ENCODE measurements at places on chromosomes 12 and 14.
A peak's percentile ranks its signal among the peaks of the same experiment; 100 is the strongest.

DNA sequence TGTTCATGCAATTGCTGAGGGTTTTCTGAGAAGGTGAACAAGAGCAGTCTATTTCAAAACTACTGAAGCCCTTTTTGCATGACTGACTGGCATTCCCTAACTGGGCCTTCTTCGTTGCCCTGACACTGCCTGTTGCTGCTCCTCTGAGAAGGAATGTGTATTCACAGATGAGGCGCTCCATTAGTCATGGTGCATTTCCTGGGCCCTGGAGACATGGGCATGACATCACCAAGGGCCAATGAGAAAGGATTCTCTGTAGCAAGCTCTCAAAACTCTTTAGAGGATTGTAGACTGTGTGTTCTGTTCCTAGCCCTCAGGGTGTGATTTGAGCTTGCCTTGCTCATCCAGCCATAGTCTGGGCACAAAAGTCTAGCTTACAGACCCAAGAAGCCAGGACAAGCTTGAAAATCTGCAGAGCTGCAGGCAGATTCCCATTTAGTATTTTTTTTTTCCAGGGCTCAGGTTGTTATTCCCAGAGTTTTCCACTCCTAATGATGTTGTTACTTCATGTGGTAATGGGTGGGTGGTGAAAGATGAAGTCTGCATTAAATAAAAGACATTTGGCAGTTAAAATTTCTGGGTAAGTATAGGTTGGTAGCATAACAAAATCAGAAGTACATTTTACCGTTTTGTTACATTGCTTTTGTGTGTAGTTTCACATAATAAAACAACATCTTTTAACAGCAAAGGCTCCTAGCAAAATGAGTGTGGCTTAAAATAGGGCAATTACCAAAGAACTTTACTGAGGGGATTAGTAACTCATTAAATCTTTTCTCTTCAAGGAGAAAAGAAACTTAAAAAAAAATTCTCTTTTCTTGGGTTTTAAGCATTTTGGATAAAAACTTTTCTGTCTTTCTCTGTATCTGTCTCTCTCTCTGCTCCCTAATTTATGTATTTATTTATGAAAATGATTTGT, 318.4 kb downstream of the RAD51B start:
- no peak for DNase-seq

- no peak for DNase-seq
Measured at GRCh38 chr12:120199595-120200306, 1.2 kb downstream of the RPLP0 start.

DNA sequence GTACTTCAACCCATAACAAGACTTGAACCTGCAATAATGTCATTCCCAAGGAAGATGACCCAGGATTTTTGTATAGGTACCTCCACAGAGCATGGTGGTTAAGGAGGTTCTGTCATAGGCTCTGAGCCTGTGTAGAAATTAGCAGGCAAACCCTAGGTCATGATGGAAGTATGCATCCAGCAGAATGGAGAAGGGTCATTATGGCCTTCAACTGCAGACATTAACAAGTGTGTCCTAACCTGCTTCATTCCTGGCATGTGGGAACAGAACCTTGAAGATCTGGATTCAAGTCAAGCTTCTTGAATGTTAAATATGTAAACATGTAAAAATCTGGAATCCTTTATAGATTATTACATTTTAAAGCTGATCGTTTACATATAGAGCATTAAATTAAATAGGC, 116.2 kb upstream of the SLC38A4 start:
- no peak for DNase-seq

GRCh38 chr12:79414252-79414651, 276.5 kb downstream of the PAWR start:
- DNase-seq: no peak

DNA sequence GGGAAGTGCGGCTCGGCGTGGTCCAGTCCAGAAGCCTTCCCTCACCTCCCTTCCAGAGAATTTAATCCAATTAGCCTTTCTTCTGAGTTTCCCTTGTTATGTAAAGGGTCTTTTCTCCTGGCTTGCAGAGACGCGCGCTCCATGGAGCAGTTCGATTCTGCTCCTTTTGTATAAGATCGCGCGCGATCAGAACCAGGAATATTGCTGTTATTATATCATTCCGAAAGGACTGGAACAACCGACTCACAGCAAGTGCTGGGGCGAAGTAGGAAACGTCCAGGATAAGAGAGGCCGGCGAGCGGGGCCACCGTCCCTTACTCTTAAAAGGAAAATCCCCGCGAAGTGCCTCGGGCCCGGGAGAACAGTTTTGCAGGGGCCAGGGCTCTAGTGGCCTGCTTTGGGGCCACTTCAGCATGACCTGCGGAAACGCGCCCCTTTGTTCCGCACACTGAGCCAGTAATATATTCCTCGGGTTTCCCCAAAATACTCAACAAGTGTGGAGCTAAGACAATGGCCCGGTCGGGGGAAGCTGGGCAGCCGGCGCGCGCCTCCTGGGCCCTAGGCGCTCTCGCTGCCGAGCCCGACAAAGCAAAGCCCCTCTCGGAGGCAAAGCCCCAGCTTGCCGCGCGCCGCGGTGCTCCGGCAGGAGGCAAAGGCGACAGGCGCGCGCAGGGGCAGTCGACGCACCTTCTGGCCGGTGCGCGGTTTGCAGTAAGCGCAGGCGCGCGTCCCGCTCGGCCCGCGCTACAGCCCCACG, 2.9 kb downstream of the RFX4 start:
- DNase-seq: no peak

DNA sequence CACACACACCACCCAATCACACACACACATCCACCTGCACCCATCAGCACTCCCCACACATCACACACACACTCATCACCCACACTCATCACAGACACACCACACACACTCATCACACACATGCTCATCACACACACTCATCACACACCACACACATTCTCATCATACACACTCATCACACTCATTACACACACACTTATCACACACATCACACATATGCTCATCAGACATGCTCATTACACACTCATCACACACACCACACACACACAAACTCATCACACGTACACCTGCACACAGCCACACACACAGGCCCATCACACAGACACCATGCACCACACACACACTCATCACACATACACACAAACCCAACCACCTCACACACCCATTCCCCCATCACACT, 107.5 kb upstream of the C14orf180 start:
- no peak for DNase-seq

- no peak for DNase-seq
Measured at GRCh38 chr12:1050059-1050707, 59.2 kb downstream of the ERC1 start.

GRCh38 chr12:82650627-82651337, 35.9 kb upstream of the TMTC2 start:
- DNase-seq: peak; percentile 34

- no peak for DNase-seq
Measured at GRCh38 chr14:58398495-58398894, 2.8 kb downstream of the TOMM20L start.

GRCh38 chr12:19369691-19370148, 69.6 kb upstream of the AEBP2 start:
- DNase-seq: no peak

DNA sequence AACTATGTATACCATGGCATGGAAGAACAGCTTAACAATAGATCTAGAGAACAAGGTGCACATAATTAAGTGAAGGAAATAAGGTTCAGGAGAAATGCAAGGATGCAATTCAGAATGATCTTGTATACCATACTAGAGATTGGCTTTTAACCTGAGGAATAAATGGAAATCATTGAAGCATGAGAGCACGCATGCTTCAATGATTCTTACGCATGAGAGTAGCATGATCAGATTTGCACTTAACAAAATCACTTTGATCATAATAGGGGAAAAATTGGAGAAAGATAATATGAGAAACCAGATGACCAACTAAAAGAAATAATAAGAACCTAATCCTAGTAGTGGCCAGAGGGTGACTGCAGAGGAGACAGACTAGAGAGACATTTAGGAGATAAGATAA, 133.3 kb upstream of the FSCB start:
- no peak for DNase-seq

DNA sequence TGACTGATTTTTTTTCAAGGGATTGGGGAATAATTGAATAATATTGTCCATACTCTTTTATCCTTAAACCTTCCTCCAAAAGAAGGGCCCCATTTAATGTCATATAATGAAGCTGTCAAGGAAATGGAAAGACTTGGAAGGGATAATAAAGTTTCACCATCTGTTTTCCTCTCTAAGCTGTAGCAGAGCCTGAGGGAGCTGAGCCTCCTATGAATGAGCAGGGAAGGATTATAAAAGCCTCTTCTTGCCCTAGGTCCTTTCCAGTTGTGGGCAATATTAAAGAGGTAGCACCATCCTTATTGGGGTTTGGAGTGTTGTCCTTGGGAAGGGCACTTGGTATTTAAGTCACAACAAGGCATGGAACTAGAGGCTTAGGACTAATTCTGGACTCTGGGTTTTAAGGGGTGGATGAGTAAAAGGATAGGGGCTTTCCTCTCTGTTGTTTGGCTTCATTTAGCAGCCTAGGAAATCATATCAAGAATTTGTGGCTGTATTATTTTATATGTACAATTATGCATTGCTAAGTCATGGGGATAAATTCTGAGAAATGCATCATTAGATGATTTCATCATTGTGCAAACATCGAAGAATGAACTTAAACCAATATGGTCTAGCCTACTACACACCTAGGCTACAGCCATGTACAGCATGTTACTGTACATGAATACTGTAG, 408.5 kb upstream of the DCN start:
- no peak for DNase-seq

DNA sequence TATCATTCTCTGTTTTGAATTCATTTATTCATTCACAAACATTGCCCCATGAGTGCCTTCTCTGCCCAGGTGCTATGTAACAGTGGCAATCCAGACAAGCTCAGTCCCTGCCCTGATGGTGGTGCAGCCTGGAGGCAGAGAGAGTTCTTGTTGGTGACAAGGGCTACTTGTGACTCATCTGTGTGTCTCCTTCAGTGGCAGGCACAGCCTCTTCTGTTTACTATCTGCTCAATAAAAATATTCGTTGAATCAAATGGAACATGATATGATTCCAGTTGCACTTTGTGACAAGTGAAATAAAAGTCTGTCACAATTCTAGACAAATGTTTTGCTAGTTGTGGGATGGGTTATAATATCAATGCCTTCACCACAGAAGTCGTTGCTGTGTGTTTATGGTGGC, 20.6 kb upstream of the CPM start:
- DNase-seq: no peak

DNA sequence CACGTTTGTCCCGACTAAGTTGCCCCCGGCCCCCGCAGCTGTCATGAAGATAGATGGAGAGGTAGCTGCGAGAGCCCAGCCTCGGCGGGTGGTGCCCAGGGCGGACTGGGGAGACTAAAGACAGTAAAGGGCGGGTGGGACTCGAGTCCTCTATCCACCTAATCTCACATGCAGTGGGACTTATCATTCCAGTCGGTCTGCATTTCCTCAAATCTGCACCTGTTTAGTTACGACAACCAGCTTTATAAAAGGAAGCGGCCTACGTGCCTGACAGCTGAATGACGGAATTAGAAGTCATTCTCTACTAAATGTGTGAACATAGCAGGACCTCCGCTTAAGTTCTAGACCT, 109.8 kb upstream of the EGLN3 start:
- no peak for DNase-seq

DNA sequence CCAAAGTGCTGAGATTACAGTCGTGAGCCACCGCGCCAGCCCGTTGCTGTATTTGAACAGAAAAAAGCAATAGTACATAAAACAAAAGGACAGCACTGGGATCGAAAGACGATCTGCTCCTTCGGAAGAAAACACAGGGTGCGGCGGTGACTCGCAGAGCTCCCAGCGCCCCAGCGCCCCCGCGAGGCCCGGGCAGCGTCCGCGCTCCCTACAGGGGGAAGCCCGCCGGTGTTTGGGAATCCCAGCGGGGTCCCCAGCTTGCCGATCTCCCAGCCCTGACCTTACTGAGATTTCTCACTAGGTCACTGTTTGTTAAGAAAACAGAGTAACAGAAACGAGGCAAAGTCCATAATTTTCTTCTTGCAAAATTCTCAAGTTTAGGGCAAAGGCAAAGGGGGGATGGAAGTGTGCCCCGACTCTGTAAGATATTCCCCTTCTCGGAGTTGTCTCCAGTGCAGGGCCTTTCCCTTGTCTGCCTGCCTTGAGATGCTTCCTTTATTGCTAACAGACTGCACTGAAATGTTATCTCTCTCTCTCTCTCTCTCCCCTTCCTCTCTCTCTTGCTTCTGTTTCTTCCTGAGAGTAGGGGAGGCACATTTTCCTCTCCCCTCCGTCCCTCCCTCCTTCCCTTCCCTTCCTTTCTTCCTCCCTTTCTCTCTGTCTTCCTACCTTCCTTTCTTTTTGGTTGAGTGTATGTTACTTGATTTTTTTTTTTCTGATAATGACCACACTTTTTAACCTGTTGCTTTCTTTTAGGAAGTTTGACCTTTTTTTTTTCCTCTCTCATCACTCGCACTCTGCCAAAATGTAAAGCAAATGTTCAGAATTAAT, 91.9 kb downstream of the TMEM30B start:
- DNase-seq: peak; percentile 78

- DNase-seq: peak; percentile 76
Measured at GRCh38 chr12:113103756-113104450, 31.7 kb downstream of the RASAL1 start.

- DNase-seq: no peak
Measured at GRCh38 chr12:113924341-113924740, 41.8 kb downstream of the RBM19 start.

- peak; percentile 42 for DNase-seq
Measured at GRCh38 chr12:8078398-8078797, 3.7 kb upstream of the NECAP1 start.

- DNase-seq: no peak
Measured at GRCh38 chr14:91021991-91022621, 38.3 kb downstream of the RPS6KA5 start.

GRCh38 chr12:55965941-55966407, at the start of gene PMEL:
PMEL (minus strand) TSS chr12:55966042; CDS start chr12:55966011, 31 bp downstream.
- DNase-seq: no peak

DNA sequence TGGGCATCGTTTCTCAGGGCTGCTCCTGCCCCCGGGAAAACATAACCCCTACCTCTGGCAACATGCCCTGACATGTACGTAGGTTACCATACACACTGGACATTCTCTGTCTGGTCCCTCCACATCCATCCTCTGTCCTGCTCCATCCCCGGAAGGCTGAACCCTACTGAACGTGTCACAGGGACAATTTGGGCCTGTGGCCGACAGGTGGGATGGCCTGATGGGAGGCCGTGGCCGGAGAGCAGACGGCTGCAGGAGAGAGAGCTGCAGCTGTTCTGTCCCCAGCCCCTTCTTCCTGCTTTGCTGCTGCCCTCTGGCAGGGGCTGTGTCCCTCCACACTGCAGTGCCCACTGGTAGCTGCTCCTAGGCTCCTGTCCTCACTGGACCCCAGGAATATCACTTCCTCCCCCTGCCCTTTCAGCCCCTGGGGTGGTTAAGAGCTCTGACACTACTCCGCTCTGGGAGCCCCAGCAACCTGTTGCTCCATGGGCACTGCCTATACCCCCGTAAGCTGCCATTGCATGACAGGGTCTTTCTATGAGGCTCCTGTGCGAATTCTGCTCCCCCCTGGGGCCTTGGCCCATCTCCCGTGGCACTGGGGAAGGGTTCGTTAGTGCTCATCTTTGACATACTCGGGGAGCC, 125.6 kb downstream of the RBM19 start:
- DNase-seq: no peak

- no peak for DNase-seq
Measured at GRCh38 chr12:67942724-67943123, 46.5 kb upstream of the IFNG-AS1 start.
